Mucosa of gallbladder (tissue), 1 donor: ENCODE measurements at places on chromosomes 3 and 15. TPM values are rescaled to one million over a fixed set of nuclear protein-coding genes. Genes with fewer than 3 reads are reported as not detected.

The FSD2 gene
- 0.09 TPM for total RNA-seq

The BOC gene
- 20.5 TPM for total RNA-seq

The TMEM158 gene
- 14.6 TPM for total RNA-seq

The SLC22A13 gene
- 0.95 TPM for total RNA-seq

The IFT122 gene
- 28.6 TPM for total RNA-seq

The SGO1 gene
- total RNA-seq: 0.83 TPM

The MORC1 gene
- not detected for total RNA-seq

The ITIH3 gene
- 2.0 TPM for total RNA-seq

The THBS1 gene
- total RNA-seq: 184 TPM

The GOLGA6A gene
- not detected for total RNA-seq

The LINGO1 gene
- 2.3 TPM for total RNA-seq

The OR4F6 gene
- total RNA-seq: not detected

The ALDH1A2 gene
- 134 TPM for total RNA-seq

The ESYT3 gene
- total RNA-seq: 5.1 TPM

The PROK2 gene
- total RNA-seq: not detected

The CLDN16 gene
- total RNA-seq: 3.2 TPM

The TNFAIP8L3 gene
- 4.2 TPM for total RNA-seq

The SERINC4 gene
- total RNA-seq: 0.23 TPM

The TM4SF1 gene
- 139 TPM for total RNA-seq

The CCR8 gene
- not detected for total RNA-seq

The GOLGA8O gene
- 1.4 TPM for total RNA-seq

The SCG5 gene
- total RNA-seq: 2.6 TPM

The PLA2G4B gene
- total RNA-seq: 20.7 TPM

The DTX3L gene
- 39.9 TPM for total RNA-seq

The TAGLN3 gene
- not detected for total RNA-seq

The ECE2 gene
- 0.14 TPM for total RNA-seq

The DPPA2 gene
- total RNA-seq: not detected

The NMB gene
- 8.1 TPM for total RNA-seq

The GPR87 gene
- total RNA-seq: not detected

The TICRR gene
- total RNA-seq: 0.37 TPM

The GOLGA6B gene
- total RNA-seq: not detected

The NME9 gene
- 2.6 TPM for total RNA-seq

The EHHADH gene
- 25.0 TPM for total RNA-seq

The GOLGA6L24 gene
- not detected for total RNA-seq

The PLA2G4D gene
- not detected for total RNA-seq

The MYH15 gene
- not detected for total RNA-seq

The SOX14 gene
- not detected for total RNA-seq
